Stimulated activated CD4-positive, alpha-beta T cell treated with anti-CD3 and anti-CD28 coated beads, Interleukin-4, amount 100 ng/mL, for 4 hours (primary cell): ENCODE measurements at places on chromosomes 3 and 15.

DNA sequence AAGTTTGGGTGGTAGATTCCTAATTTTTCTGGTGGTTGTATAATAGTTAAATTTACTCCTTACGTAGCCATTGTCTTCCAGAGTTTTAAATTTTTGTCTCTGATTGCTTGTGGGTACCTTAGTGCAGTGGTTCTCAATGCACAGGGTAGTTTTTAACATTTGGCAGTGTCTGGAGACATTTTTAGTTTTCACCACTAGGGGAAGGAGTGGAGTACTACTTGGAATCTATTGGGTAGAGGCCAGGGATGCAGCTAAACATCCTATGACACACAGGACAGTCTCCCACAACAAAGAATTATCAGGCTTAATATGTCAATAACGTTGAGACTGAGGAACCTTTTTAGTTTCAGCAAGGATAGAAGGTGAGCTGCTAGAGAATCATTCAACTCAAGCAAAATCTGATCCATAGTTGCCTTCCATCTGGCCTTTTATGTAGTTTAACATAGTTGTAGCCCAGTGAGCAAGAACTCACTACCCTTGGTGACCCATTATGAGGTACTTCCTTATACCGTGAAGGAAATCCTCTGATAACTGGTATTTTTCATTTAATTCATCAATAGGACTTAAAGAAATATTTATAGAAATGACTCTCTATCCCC is 8.6 kb upstream of the STX19 start:
- no peak for DNase-seq

DNA sequence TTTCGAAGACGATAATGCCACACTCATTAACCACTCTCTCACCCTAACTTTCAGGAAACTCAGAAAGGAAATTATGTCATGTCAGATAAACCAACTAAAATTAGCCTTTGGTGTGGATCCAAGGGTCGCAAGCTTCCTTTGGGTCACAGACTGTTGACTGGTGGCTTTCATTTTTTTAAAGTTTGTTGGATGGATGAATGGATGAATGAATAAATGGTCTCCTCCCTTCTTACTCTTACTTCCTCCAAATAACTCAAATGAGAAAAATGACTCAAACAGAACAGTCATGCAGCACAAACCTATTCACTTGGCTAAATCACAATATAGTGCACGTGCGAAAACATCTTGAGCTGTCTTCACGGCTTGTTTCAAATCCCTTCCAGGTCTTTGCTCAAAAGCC is 82.9 kb upstream of the HACD2 start:
- DNase-seq: no peak

GRCh38 chr3:196168808-196169391 is 42.3 kb downstream of the ZDHHC19 start:
- DNase-seq: no peak

GRCh38 chr3:184600685-184601377 is 39.2 kb downstream of the EPHB3 start:
- DNase-seq: no peak

- DNase-seq: no peak
Observed at GRCh38 chr15:88908697-88909621, 4.2 kb downstream of the MFGE8 start.

DNA sequence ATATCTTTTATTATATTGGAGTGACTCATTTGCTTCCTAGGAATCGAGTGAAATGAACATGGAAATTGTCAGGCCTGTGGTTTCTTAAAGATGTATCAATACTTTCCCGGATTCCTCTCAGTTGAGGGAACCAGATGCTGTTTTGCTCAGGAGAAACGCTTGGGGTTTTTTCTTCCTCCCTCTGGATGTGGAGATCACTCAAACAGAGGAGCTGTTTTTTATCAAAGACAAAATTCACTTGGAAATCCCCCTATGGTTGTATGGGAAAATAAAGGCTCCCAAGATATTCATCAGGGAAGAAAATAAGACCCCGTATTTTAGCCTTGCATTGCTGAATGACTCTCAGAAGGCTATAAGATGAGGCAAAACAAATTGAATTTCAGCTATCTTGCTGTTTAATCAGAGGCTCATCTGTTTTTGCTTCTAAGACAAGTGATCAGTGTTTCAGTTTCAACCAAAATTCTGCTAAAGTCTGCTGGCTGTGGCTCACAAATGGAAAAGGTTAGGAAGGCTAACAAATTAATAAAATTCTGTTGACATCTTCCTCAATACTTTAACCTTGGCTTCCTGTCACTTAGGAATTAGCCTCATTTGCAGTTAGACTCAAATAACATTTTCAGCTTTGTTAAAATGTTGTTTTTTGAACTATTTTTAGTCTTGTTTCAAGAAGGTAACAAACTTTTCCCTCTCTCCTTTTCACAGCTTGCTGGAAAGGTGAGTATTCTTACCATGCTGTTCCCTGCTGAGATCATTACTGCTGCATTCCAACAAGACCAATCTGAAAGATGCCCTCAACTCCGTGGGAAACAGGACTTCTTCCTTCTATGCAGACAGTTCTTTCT is 83.6 kb downstream of the COL6A5 start:
- no peak for DNase-seq

DNA sequence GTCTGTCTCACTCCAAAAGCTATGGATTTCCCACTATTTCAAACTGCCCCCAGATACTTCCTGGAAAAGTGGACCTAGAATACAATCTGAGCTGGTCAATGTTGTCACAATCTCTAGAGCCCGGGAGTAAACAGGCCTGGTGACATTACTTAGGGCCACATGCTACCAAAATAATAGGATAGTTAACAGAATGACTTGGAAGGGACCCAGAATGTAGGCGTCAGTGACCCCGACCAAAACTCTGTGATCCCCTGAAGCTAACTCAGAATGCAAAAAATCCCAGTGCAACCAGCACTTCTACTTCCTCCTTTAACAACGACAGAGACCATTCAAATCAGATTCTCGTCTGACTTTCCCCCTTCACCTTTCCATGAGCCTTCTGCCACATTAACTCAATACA is 51.5 kb upstream of the CDV3 start:
- no peak for DNase-seq

- DNase-seq: no peak
Observed at GRCh38 chr15:69926006-69926405, 171.7 kb downstream of the TLE3 start.

GRCh38 chr3:117735481-117736101 is 1026.0 kb downstream of the TUSC7 start:
- DNase-seq: no peak

- no peak for DNase-seq
Observed at GRCh38 chr15:74158855-74159650, 14.5 kb upstream of the ISLR start.

DNA sequence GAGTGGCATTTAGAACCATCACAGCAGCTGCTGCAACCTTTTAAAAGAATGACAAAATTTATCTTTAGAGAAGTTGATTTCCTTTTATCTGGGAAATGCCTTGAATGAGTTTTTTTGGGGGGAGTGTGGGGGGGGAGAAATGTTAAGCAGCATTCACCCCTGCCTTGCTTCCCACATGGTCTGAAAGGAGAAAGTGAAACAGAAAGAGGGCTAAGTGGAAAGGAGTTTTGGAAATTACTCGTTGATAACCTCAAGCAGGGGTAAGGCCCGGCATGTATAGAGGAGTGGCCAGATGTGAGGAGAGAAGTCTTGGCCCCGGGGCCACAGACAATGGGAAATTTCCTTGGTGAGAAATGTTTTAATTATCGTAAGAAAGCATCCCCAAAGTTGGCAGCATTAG is 23.5 kb downstream of the B3GALNT1 start:
- no peak for DNase-seq

DNA sequence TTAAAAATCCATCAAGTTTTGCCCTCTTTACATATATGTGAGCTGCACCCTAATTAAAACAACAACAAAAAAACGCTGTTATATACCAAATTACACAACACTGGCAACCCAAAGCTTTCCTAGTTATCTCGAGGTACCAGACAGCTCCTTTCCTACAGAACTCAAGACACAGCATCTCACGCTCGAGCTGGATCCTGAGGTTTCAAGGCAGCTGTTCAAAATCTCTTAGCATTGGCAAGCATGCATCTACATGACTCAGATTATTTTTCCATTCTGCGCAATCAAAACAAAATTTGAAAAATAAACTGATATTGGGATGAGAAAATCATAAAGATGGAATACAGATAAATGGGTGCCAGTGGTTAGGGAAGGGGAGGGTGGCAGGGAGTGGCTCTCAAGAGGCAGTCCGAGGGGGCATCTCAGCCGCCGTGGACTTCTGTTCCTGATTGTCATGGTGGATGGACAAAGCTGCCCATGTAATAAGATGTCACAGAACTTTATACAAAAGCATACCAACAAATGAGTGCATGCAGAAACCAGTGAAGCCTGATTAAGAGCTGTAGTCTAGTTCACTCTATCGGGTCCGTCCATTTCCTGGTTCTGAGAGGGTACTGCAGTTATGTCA is 91.5 kb downstream of the ADAMTS17 start:
- no peak for DNase-seq

DNA sequence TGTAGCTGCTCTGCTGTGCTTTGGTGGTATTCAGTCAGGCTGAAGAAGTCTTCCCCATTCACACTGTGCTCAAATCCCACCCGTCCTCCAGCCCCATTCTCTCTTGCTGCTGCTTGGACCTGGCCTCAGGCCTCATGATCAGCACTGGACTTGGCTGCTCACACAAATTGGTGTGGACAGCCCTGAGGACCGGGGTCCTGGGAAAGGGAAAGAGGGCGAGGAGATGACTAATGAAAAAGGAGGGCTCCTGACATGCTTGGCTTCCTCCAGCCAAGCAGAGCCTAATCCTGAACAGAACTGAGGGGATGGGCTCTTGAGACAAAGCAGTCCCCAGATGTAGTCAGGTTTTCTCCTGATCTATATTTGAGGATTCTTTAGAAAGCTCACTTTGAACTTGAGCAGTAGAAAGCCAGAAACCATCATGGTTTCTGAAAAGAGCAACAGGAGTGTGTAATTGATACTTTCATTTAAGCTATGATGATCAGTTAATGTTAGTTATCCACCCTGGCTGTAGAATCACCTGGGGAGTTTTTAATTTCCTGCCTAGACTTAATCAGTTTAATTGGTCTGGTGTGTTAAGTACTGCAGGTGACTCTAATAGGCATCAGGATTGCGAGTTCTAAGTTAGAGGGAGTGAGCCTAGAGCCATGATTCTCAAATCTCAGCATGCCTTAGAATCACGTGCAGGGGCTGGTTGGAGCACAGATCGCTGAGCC is 79.4 kb upstream of the THBS1 start:
- no peak for DNase-seq

- DNase-seq: no peak
Observed at GRCh38 chr3:86578071-86578470, 412.9 kb downstream of the VGLL3 start.

- DNase-seq: no peak
Observed at GRCh38 chr15:62446984-62447383, 281.9 kb upstream of the C2CD4B start.

DNA sequence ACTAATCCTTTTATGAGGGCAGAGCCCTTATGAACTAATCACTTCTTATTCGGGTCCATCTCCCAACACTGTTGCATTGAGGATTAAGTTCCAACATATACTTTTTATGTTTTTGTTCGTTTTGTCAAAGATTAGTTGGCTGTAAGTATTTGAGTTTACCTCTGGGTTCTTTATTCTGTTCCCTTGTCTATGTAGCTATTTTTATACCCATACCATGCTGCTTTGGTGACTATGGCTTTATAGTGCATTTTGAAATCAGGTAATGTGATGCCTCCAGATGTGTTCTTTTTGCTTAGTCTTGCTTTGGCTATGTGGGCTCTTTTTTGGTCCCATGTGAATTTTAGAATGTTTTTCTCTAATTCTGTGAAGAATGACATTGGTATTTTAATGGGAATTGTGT is 166.4 kb upstream of the KCNMB2 start:
- DNase-seq: no peak

GRCh38 chr3:116256843-116257485 is 188.3 kb downstream of the LSAMP start:
- no peak for DNase-seq

- DNase-seq: no peak
Observed at GRCh38 chr15:98663045-98663444, 14.7 kb downstream of the IGF1R start.

DNA sequence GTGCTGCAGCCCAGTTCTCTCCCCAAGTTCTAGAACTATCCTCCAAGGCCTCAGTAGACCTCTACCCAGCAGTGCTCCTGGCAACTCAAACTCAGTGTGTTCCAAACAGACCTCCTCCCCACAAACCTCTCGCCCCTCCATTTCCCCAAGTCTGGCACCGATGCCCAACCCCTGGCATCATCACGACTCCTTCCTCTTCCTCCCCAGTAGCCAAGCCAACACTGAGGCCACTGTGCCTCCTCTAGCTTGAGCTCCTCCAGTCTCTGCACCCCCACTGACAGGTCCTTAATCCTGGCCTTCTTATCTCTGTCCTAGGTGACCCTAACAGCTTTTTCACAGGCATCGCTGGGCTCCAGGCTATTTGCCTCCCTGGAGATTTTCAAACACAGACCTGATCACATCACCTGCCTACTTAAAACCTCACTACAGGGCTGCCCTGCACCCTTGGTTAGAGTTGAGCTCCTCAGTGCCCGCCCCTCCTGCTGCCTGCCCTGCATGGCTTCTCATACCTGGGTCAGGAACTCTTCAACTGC is 6.8 kb downstream of the ARPIN start:
- DNase-seq: no peak

- DNase-seq: no peak
Observed at GRCh38 chr3:172263781-172264486, 184.3 kb downstream of the GHSR start.

DNA sequence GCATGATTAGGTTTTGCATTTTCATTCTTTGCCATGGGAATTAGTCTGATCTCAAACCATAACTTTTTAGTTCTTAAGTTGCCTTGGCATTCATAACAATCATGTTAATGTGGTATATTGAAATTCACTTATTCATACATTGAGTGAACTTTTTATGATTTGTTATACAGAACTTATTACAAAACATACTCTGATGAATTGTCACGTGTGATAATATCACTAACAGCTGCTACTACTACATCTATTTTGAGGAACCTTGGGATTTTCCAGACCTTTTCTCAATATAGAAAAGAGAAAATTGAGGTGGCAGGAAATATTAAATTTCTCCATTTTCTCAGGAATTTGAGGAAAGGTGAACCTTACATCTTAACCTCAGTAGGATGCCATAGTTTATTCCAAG is 9.2 kb downstream of the LXN start:
- DNase-seq: no peak
